ENCODE measurements at places on chromosomes 12 and 14.

- DNase-seq, result no peak
Measured at GRCh38 chr14:72444701-72445100, 449.2 kb downstream of the DPF3 start.

DNA sequence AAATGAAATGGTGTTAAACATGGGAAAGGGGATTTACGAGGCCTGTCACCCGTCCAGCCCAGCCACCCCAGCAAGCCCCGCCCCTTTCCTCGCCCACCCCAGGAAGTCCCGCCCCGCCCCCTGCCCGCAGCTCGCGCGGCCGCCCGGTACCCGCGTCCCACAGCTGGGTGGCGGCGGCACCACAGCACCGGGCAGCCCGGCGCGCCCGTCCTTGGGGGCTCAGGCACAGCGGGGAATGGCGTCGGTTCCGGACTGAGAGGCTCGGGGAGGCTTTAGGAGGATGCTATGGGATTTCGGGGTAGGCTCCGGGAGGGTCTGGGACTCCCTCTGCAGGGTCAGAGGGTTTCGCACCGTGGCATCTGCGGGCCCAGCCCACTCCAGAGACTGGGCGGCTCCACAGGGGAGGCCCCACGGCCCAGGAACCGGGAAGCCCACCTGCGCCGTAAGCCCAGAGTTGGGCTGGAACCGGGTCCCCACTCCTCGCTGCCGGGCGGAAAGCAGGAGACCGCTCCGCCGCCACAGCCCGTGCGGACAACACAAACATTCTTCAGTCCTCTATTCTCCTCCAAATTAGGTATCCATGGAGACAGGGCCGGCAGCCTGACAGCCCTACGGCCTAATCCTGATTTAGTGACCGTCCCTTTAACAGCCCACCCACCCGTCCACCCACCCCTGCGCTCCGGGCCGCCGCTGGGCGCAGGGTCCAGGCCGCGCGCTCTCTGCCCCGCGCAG, 1.4 kb downstream of the FIGNL2 start:
- DNase-seq, result peak; percentile 95

DNA sequence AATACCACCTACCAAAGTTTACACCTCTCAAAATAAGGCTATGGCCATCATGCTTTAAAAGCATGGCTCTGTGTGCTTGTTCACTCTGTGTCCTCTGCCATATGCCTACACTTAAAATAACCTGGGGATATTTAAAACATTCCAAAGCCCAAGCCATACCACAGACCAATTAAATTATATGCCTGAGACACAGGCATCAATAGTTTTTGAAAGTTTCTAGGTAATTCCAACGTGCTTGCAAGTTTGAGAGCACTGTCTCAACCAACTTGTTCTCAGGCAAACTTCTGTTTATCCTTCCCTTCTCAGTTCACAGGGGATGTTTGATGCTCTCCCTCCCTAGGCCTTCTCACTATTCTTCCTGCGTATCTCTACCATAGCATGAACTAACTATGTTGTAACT, 3.4 kb upstream of the FRMD6 start:
- DNase-seq, result no peak

GRCh38 chr14:70257526-70257925, 68.8 kb upstream of the SLC8A3 start:
- DNase-seq, result peak; percentile 61

- no peak for DNase-seq
Measured at GRCh38 chr14:22506778-22507351, 82.2 kb downstream of the DAD1 start.

GRCh38 chr14:51014086-51014485, 69.8 kb upstream of the PYGL start:
- DNase-seq, result no peak

- DNase-seq, result no peak
Measured at GRCh38 chr12:94205822-94206221, 57.4 kb downstream of the PLXNC1 start.

GRCh38 chr14:50063876-50064420, 52.4 kb downstream of the VCPKMT start:
- no peak for DNase-seq

GRCh38 chr12:106724116-106724515, 50.4 kb upstream of the RIC8B start:
- no peak for DNase-seq
